NCI-H1694 (cell line): ENCODE measurements at places on chromosomes 16 and 17.
A peak's percentile ranks its signal among the peaks of the same experiment; 100 is the strongest.

DNA sequence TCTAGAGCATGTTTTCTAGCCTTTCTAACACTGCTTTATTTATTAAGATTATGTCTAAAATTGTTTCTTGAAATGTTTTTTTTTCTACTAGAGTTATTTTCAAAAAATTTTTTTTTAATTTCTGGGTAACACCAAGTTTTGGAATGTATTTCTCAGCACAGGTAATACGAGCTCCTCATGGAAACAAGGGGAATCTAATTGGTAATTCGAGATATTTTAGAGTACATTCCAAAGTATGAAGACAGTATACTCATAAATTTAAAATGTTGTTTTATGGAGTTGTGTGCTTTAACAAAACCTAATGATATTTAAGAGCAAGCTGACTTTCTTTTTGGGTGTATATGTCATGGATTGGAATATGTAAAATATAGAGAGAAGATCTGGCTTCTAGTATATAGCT lies 42.4 kb downstream of the OMG start:
- DNase-seq, result no peak

DNA sequence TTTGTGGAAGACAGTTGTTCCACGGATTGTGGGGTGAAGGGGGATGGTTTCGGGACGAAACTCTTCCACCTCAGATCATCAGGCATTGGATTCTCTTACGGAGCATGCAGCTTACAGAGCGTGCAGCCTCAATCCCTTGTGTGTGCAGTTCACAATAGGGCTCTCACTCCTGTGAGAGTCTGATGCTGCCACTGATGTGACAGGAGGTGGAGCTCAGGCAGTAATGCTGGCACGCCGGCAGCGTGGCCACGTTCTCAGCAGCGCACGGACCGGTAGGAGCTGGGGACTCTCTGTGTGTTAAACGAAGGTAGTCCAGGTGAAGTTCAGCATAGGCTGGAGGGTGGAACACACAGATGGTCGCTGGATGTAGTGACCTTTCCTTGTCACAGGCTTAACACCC lies 37.8 kb downstream of the SEC14L1 start:
- DNase-seq, result no peak

DNA sequence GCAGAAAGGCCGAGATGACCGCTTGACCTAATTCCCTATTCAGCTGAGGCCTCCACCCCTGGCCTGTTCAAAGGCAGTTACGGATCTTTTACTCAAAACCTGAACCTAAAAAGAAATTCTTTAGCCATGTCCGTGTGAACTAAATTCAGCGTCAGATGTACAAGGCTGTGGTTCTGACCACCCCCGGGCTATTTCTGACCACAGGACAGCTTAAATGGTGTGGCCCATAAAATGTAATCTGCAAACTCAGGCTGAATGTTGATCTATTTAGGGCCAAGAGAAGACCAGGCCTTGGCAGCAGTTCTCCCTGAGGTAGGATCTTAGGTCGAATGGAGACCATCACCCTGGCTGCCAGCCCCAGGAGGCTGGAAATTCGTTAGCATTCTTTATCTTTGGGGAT lies 485.5 kb downstream of the WWOX start:
- DNase-seq, result no peak

DNA sequence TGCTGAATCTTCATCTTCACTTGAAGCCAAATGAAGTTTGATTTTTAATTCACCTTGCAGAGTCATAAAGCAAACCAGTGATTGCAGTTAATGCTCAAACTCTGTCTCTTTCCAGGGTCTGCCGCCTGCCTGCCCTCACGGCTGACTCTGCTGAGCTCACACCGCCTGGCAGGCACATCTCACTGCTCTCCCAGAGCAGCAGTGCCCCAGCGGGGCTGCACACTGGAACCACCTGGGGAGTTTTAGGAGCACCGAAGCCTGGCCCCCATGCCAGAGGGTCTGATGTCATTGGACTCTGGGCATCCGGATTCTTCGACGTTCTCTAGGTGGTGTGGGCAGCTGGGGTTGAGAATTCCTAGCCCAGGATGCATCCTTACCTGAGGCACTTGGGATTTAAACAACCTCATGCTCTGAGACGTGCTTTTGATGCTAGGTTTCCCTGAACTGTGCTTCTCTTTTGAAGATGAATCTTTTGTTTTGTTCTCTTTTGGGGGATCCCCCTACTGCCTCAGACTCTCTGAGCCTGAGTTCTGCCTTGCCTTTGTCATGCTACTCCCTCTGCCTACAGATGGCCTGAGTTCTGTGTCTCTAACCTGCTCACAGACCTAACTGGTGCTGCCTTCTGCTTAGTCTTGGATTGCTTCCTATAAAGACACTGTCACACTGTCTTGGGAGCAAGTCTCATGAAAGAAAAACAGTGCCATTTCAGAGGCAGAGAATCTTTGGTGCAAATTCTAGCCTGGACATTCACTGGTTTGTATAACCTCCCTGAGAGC lies 438.1 kb upstream of the CCL2 start:
- DNase-seq, result no peak

- DNase-seq, result no peak
These were observed 14.5 kb downstream of the RPRML start for GRCh38 chr17:46964315-46965265.

DNA sequence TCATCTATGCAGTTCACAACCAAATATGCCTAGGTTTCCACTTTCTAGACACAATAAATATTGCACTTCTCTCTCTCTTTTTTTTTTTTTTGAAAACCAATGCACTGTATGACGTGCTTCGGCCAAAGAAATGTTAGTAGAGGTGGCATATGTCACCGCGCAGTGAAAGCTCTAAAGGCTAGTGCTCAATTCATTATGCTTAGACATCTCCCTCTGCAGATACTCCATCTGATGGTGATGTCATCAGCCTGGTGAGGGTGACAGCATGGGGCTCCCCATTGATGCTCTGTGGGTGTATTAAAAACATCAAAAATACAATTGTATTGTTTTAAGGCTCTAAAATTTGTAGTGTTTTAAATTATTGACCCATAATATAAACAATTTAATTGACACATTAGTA lies 608.8 kb upstream of the C16orf82 start:
- no peak for DNase-seq

DNA sequence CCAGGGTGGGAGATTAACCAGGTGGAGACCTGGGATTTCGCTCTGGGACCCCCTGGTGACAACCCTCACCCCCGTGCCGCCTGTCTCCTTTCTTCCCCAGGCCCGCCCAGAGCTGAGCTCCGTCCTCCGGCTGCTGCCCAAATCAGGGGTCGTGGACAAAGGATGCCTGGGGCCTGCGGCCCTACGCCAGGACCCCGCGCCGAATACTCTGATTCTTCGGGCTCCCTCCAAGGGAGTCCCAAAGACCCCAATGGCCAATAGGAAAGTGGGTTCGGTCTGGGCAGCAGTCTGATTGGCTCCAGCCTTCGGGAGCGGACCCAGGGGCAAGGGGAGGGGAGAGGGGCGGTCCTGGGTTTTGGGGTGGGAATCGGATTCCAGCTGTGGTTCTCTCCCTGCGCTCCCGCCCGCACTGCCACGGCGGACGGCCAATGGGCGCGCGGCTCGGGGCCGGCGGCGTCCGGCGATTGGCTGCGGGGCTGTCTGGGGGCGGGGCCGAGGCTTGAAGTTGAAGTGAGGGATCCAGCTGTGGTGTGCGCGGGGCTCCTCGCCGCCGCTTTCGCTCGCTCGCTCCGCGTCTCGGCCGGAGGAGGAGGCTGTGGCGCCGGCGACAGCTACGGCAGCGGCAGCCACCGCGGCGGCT lies at the start of gene CACNA1G:
Gene CACNA1G (plus strand): TSS at position 531 of the 640 bp plus-strand sequence. CDS start 745 bp downstream, outside the sequence.
- DNase-seq, result peak; percentile 80
